ENCODE measurements at places on chromosomes 6 and 20.

DNA sequence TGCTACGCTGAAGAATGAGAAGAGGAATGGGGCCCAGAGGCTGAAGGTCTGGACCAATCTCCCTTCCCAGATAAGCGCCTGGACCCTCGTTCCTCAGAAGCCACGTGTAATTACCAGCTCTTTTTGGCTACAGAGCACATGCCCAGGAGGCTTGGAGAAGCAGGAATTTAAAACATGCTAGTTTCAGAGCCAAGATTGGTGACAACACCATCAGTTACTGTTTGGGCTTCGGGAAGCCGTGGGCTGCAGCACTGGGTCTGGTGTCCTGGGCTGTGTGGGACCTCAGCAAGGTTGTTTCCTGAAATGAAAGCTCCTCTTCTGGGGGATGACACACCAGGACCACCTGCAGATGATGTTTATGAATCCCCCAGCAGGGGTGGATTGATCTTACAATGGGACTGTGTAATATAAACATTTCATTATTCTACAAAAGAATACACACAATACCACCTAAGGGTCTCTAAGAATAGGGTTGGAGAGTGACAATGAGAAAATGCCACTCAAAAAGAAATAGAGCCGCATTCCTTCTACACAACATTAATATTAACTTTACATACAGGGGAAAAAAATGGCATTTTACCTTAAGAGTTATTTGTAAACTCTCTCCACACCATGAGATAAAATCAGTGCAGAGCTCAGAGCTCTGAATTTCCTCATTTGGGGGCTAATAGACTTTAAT lies 207.8 kb upstream of the FOXQ1 start:
- no peak for DNase-seq
- no peaks in the 10 kb centered on the region for H3K36me3 ChIP-seq
- H3K4me1 ChIP-seq = no peaks in the 10 kb centered on the region
- peaks cover 3% of the 10 kb centered on the region for H3K27me3 ChIP-seq
- H3K27ac ChIP-seq = no peak overlapping the region

DNA sequence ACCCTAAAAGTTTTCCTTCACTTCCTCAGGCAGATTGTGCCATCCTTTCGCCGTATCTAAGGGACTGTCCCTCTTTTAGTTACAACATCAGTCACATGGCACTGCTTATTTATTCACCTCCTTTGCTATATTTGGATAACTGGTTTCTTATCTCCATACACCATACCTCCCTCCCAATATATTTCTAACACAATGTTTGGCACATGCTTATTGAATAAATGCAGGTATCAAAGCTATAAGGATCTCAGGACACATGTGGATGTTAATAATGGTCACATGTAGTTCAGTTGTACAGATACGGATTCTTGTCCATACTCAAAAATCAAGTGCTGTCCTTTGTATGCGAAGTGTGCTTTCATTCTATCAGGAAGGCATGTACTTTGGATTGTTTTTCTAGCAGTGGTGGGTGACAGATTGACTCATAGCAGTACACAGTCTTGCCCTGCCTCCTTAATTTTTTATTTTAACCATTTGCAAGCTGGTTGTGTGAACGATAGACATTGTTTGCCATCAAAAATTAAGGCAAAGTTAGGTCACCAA lies 407.1 kb upstream of the RUNX2 start:
- H3K27ac ChIP-seq = no peak overlapping the region
- H3K4me3 ChIP-seq = no peak overlapping the region
- H3K36me3 ChIP-seq = no peaks in the 10 kb centered on the region
- no peak for DNase-seq
- H3K27me3 ChIP-seq = no peaks in the 10 kb centered on the region

DNA sequence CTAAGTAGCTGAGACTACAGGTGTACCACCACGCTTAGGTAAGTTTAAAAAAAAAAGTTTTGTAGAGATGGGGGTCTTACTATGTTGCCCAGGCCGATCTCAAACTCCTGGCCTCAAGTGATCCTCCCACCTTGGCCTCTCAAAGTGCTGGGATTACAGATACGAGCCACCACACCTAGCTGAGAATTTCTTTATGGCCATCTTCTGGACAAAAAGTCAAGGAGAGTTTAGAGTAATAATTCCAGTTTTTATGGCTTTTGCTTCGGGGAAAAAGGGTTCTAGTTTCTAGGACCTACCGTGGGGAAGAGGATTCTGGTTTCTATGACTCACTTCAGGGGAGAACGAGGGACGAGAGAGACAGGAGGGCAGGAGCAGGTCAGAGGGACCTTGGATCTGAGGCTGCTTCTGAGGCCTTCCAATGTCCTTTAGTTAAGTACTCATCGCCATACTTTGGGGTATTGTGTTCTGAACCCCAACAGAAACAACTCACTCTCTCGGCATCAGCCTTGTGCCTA lies 69.3 kb upstream of the IER3 start:
- DNase-seq = no peak
- H3K27ac ChIP-seq = no peak overlapping the region
- peaks cover 16% of the 10 kb centered on the region for H3K4me1 ChIP-seq
- no peak overlapping the region for H3K4me3 ChIP-seq
- H3K27me3 ChIP-seq = peaks cover 3% of the 10 kb centered on the region

- no peaks in the 10 kb centered on the region for H3K4me1 ChIP-seq
- no peak overlapping the region for H3K4me3 ChIP-seq
- no peak for DNase-seq
Measured at GRCh38 chr6:105274678-105275077, 94.9 kb upstream of the POPDC3 start.

DNA sequence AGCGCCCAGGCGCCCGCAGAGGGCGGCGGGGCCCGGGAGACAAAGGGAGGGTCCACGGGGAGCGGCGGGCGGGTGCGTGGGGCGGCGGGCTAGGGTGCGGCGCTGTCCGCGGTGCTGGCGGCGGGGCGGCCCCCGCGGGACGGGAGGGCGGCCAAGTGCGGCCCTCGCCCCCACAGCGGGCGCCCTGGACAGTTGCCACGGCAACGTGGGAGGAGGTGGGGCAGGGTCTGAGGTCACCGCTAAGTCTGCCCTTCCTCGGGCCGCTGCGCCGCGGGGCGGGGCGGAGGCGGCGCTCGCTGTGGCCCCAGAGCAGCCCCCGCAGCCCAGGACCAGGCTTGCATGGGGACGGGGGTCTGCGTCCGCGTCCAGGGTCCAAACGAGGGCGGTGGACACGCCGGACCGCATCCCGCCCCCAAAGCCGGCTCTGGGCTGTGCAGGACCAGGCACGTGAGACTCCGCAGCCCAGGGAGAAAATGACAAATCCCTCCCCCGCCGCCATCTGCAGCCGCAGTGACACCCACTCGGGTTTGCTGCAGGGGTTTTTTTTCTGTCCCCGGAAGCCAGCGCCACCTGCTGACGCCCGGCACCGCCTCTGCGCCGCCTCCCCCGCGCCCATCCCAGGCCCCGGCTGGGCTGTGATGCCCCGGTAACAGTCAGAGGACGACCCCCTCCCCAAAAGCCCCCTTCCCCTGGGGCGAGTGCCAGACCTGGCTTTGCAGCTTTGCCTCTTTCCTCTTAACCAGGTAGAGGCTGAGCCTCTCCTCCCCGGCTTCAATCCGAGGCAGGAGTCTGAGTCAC lies 36.8 kb downstream of the YTHDF1 start:
- H3K4me3 ChIP-seq = peak overlapping the region; percentile 71
- H3K4me1 ChIP-seq = peaks cover 16% of the 10 kb centered on the region
- H3K27me3 ChIP-seq = peaks cover 30% of the 10 kb centered on the region
- H3K36me3 ChIP-seq = no peaks in the 10 kb centered on the region
- peak; percentile 73 for DNase-seq
- no peak overlapping the region for H3K27ac ChIP-seq

DNA sequence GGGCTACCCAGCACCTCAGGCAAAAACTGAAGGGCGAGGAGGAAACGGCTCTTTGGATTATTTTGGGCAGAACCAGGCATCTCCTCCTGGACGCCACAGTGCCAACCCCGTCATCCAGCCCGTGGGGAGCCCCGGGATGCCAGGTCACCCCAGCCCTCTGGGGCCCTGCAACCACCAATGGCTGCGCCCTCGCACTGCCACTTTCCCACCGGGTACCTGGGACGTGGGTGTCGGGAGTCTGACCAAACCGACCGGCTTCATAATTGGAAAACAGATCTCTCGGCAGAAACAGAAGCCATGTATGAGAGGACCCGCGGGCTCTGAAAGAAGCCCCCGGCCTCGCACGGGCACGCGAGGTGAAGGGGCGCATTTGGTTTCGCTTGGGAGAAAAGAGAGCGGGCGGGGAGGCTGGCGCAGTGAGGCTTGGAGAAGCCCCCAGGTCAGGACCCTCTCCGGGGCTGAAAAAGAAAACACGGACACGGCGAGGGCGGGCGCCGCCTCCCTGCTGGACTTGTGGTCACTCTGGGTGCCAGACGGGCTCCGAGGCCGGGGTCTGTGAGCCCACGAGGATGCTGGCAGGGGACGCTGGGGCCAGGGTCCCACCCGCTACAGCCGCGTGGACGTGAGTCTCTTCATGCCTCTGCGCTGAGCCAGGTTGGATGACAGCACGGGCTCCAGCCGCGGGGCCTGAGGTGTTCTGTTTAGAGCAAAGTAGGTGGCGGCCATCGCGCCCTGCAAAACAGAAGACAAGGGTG lies 29.6 kb upstream of the MPC1 start:
- no peak overlapping the region for H3K4me3 ChIP-seq
- H3K4me1 ChIP-seq = peaks cover 18% of the 10 kb centered on the region
- DNase-seq = no peak
- H3K27ac ChIP-seq = no peak overlapping the region
- H3K27me3 ChIP-seq = peaks cover 4% of the 10 kb centered on the region
- H3K36me3 ChIP-seq = peaks cover 15% of the 10 kb centered on the region

- H3K36me3 ChIP-seq = no peaks in the 10 kb centered on the region
- no peaks in the 10 kb centered on the region for H3K4me1 ChIP-seq
Measured at GRCh38 chr6:48084201-48084600, 26.8 kb downstream of the PTCHD4 start.

- no peaks in the 10 kb centered on the region for H3K36me3 ChIP-seq
- H3K4me3 ChIP-seq = no peak overlapping the region
- no peak overlapping the region for H3K27ac ChIP-seq
- no peaks in the 10 kb centered on the region for H3K4me1 ChIP-seq
- H3K27me3 ChIP-seq = peaks cover 5% of the 10 kb centered on the region
Measured at GRCh38 chr6:128511506-128511905, 8.9 kb downstream of the PTPRK start.

- H3K27ac ChIP-seq = peak overlapping the region; percentile 51
- DNase-seq = no peak
- no peaks in the 10 kb centered on the region for H3K27me3 ChIP-seq
Measured at GRCh38 chr6:7401075-7401474, 11.5 kb downstream of the RIOK1 start.

- H3K4me3 ChIP-seq = no peak overlapping the region
- DNase-seq = no peak
- H3K36me3 ChIP-seq = no peaks in the 10 kb centered on the region
- peaks cover 6% of the 10 kb centered on the region for H3K4me1 ChIP-seq
- H3K27ac ChIP-seq = no peak overlapping the region
Measured at GRCh38 chr6:80028589-80028988, 24.1 kb downstream of the TTK start.

- H3K27me3 ChIP-seq = peaks cover 10% of the 10 kb centered on the region
- no peaks in the 10 kb centered on the region for H3K36me3 ChIP-seq
- H3K4me1 ChIP-seq = no peaks in the 10 kb centered on the region
- no peak overlapping the region for H3K4me3 ChIP-seq
- no peak for DNase-seq
Measured at GRCh38 chr20:56859039-56859800, 230.1 kb downstream of the TFAP2C start.

DNA sequence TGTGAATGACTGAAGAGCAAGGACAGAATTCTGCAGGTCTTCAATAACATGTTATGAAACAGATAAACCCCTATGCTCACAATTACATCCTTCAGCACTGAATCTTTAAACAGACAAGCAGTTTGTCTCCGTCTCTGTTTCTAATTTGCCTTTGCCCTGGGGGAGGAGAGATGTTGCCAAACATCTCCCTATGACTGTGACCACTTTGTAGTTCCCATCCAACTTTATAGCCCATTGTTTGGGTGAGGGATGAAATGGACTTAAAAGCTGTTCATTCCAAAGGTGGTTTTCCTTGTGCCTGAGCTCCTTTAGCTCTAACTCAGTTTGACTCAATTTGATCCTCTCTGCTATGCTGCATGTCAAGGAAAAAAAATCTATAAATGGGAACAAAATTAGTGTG lies 19.5 kb upstream of the ADTRP start:
- H3K4me1 ChIP-seq = no peaks in the 10 kb centered on the region
- H3K27me3 ChIP-seq = peaks cover 2% of the 10 kb centered on the region
- no peak for DNase-seq
- H3K27ac ChIP-seq = no peak overlapping the region

GRCh38 chr6:87690441-87690840 lies 11.6 kb downstream of the AKIRIN2 start:
- H3K4me3 ChIP-seq = peak overlapping the region; percentile 52
- peaks cover 20% of the 10 kb centered on the region for H3K4me1 ChIP-seq
- no peaks in the 10 kb centered on the region for H3K27me3 ChIP-seq
- peaks cover 5% of the 10 kb centered on the region for H3K36me3 ChIP-seq

DNA sequence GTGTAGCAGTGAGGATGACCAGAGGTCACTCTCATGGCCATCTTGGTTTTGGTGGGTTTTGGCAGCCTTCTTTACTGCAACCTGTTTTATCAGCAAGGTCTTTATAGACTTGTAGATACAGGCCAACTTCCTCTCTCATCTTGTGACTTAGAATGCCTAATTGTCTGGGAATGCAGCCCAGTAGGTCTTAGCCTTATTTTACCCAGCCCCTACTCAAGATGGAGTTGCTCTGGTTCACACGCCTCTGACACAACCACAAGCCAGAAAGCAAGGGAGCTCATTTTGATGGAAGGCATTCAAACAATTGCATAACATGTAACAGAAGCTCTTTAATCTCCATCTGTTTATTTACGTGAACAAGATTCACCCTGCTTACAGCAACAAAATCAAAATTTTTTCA lies 492.0 kb upstream of the SULF2 start:
- peaks cover 11% of the 10 kb centered on the region for H3K27me3 ChIP-seq
- H3K27ac ChIP-seq = no peak overlapping the region
- H3K4me3 ChIP-seq = no peak overlapping the region
- peaks cover 4% of the 10 kb centered on the region for H3K4me1 ChIP-seq
- H3K36me3 ChIP-seq = peaks cover 5% of the 10 kb centered on the region

- no peak overlapping the region for H3K27ac ChIP-seq
- H3K4me1 ChIP-seq = no peaks in the 10 kb centered on the region
- peaks cover 8% of the 10 kb centered on the region for H3K36me3 ChIP-seq
- H3K4me3 ChIP-seq = no peak overlapping the region
- no peaks in the 10 kb centered on the region for H3K27me3 ChIP-seq
Measured at GRCh38 chr6:72683797-72684196, 61.9 kb downstream of the KCNQ5 start.

DNA sequence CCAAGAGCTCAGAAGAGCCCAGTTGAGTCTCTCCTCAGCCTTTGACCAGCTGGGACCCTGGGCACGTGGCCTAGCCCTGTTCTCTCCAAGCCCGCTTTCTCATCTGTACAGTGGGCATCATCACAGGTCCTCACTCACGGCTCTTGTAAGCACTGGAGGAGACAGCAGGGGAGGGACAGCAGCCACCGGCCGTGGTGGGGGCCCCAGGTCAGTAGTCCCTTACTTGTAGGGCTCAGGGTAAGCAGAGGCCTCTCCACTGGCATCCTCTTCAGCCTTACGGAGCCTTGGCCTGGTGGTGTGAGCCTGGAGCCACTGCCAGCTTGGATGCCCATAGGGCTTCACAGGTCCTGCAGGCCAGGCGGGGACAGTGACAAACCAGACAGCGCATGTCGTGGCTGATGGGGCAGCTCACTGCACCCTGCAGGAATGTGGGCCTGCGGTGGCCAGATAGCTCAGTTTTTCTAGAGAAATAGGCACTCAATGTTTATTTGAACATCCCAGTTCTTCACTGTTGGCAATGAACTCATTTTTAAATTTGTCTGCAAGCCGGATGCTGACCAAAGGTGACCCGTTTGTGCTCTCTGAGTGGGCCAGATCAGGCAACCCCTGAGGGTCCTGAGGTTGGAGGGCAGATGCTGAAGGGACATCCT lies 65.1 kb downstream of the ADNP start:
- H3K4me3 ChIP-seq = no peak overlapping the region
- peaks cover 11% of the 10 kb centered on the region for H3K4me1 ChIP-seq
- no peak for DNase-seq

Measured in memory B cell (primary cell).